ENCODE measurements at places on chromosomes 11 and 22. TPM values are rescaled to one million over a fixed set of nuclear protein-coding genes. Genes with fewer than 3 reads are reported as not detected.

Gene CENPM
- polyA plus RNA-seq, result 5.6 TPM

Gene OR2AG2
- polyA plus RNA-seq, result not detected

Gene TEX54
- not detected for polyA plus RNA-seq

Gene P4HA3
- 2.2 TPM for polyA plus RNA-seq

Gene LIF
- polyA plus RNA-seq, result 0.90 TPM

Gene C11orf86
- polyA plus RNA-seq, result not detected

Gene C11orf16
- 0.25 TPM for polyA plus RNA-seq

Gene FBLN1
- polyA plus RNA-seq, result 134 TPM

Gene LTO1
- 19.6 TPM for polyA plus RNA-seq

Gene DERL3
- polyA plus RNA-seq, result 1.2 TPM

Gene KRTAP5-9
- not detected for polyA plus RNA-seq

Gene LARGE2
- polyA plus RNA-seq, result 0.44 TPM

DNA sequence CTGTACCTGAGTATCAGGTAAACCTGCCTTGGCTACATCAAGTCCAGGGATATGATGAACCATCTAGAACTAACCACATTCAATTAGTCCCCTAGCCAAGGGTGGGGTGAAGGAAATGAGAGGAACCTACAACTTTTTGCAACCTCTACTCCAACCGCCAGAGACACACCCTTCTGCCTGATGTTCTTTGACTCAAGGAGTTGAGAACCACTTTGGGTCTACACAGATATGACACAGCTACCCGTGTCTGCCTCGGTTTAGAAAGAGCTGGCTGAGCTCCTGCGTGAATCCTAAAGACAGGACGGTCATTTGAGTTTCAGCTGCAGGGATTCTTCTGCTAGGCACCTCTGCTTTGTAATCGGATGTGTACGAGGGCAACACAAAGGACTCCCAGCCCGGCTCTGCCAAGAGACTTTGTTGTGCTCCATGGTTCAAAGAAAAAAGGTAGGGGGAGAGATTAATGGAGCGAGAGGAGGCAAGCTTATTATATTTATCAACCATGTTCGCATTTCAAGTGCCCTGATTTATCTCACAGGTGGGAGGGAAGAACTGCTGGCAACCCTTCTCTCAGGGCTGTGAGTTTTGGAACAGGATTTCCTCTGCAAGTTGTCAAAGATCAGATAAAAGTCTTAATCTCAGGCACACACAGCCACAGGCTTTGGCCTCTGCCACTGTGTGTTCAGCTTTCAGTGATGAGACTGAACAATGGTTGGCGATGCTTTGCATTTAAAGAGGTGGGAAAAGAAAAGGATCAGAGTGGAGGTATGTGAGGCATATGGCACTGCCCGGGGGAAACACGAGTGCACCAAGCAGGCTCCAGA, 35.1 kb downstream of the FLI1 start:
- DNase-seq, result no peak

GRCh38 chr11:61532134-61533038, 23.8 kb downstream of the LRRC10B start:
- DNase-seq, result no peak

GRCh38 chr22:17303840-17304779, 65.2 kb upstream of the CECR2 start:
- DNase-seq, result no peak

DNA sequence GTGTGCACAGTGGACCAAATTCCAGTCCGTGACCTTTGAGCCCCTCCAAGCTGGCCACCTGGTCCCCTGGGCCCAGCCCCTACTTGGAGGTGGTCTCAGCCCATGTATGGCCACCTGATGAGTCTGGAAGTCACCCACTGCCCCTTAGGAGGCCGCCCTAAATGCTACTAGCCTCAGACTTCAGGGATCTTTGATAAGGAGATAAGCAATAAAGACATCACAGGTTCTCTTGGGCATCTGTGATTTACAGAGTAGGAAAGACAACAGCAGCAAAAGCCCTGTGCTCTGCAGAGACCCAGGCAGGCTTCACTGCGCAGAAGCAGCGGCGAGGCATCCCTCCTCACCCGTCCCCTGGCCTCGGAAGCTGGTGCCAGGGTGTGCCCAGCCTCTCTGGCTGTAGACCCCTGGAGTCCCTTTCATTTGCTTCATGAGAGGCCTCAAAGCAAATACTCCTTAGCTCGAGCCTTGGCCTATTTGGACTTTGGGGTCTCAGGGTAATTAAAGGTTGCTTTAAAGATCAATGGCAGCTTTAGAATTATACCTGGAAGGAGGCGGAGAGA, 360.1 kb downstream of the TBC1D22A start:
- DNase-seq, result no peak

- DNase-seq, result no peak
Measured at GRCh38 chr11:132058211-132058772, 687.9 kb downstream of the NTM start.

DNA sequence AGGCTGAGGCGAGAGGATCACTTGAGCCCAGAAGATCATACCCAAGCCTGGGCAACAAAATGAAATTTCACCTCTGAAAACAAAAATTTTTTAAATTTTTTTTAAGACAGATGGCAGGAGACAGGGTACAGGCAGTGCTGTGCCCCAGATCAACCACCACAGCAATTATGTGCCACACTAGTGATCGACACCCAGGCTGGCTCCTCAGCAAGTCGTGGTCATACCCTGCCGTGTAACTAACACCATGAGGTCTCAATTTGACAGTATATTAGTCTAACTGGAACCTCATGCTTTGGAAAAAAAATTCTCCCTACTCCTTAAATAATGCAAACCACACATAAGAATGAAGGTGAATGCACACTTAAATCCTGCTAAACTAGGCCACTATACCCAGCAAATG, 8.3 kb downstream of the SF3A1 start:
- DNase-seq, result no peak

DNA sequence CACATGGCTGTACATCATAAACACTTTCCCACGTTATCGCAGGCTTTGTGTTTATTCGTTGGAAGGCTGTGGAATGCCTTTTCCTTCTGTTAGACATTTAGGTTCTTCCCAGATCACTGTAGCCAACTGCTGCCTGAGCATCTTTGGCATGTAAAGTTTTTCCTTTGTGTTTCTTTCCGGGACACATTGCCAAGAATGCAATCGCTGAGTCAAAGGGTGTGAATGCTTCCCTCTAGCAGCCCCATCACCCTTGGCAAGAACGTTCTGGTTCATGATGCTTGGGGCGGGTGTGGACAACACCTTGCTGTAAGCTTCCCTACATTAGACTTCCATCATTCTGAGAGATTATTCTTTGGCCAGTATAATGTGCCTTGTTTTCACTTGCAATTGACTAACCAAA, 136.2 kb downstream of the OSBP2 start:
- no peak for DNase-seq

DNA sequence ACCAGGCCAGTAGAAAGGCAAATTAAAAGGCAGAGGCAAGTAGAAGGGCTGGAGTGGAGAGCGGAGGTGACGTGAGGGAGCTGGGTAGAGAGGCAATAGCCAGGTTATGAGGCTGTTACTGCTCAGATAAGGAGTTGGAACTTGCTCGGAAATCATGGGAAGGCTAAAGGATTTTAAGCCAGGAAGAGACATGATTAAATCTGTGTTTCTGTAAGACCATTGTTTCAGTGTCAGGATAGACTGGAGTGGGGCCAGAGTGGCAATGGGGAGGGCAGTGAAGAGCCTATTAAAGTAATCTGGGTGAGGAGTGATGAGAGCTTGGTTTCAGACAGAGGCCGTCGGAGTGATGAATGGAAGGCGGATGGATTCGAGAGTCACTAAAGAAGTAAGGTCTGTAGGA, 39.0 kb downstream of the GRAMD1B start:
- no peak for DNase-seq

- no peak for DNase-seq
Measured at GRCh38 chr11:19680829-19681368, 31.7 kb upstream of the NAV2 start.

DNA sequence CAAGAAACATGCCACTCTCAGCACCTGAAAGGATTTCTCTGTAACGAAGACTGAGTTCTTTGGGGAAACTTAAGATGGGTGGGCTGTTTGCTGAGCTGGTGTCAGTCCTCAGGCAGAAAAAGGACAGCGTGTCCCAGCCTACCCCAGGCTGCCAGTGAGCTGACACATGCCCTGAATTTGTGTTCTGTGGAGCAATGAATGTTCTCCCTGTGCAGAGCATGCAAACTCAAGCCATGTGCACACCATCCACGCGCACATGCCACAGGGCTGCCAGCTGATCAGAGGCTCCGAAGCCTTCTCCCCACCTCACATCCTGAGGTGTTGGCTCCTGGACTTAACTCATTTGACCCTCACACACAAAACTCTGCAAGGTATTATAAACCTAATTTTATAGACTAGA, 104.9 kb downstream of the KCNC1 start:
- no peak for DNase-seq

- DNase-seq, result no peak
Measured at GRCh38 chr11:19526119-19526518, 186.5 kb upstream of the NAV2 start.

DNA sequence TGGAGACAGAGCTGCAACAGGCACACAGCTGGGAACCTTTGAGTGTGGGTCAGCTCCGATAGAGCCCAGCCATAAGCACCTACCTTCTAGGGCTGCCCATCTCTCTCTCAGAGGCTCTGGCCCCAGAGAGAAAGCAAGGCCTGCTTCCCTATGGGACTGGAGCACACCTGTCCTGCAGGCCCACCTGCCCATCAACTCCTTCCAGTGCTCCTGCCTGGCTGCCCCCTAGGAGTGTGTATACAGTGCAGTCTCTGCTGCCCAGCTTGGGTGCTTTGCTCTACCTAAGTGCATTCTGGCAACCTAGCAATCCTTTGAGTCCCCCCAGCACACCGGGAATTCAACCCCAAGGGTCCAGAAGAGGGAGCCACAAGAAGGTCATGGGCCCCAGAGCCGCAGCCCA, 21.0 kb downstream of the OR8G5 start:
- DNase-seq, result no peak

- no peak for DNase-seq
Measured at GRCh38 chr11:24082241-24082640, 414.6 kb upstream of the LUZP2 start.

DNA sequence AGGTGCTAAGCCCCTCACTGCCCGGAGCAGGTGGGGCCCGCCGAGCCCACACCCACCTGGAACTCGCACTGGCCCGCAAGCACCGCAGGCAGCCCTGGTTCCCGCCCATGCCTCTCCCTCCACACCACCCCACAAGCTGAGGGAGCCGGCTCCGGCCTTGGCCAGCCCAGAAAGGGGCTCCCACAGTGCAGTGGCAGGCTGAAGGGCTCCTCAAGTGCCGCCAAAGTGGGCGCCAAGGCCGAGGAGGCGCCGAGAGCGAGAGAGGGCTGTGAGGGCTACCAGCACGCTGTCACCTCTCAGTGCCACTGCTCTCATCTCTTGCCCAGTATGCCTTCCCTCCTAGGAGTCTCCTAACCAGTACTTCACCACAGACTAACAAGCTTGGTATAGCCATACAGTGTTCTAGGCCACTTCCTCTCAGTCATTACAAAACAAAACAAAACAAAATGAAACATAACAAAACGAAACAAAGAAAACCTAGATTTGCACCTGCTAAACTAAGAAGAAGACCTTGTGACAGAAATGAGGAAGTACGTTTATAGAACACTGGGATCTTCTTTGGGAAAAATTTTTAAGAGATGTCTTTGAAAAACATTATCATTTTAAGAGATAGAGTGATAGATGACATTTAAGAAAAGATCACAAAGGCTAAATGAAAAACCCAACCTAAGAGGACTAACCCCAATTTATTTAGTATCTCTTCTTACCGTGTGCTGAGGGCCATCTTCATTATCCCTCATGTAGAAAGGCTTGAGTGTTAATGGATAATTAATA, 47.7 kb upstream of the GAB2 start:
- DNase-seq, result no peak

GRCh38 chr11:14411818-14412217, 52.8 kb upstream of the RRAS2 start:
- no peak for DNase-seq

DNA sequence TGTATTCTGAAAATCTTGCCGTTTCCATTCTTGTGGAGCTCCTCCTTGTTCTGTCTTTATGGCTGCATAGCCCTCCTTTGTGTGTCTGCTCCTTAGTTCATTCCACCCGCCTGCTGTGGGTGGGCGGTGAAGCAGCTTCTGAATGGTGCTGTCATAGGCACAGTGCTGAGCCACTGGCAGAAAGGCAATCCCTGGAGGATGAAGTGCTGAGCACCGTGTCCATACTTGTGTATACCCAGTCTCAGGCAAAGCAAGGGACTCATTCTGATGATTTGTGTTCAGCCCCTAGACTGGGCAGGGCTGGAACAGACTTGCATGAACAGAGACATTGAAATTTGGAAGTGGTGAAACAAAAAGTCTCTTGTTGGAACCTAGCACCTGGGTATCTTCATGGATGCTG, 134.9 kb downstream of the MYO18B start:
- no peak for DNase-seq

GRCh38 chr22:49017482-49018329, 810.0 kb downstream of the BRD1 start:
- DNase-seq, result no peak

GRCh38 chr11:120254788-120255518, 15.0 kb downstream of the POU2F3 start:
- no peak for DNase-seq

DNA sequence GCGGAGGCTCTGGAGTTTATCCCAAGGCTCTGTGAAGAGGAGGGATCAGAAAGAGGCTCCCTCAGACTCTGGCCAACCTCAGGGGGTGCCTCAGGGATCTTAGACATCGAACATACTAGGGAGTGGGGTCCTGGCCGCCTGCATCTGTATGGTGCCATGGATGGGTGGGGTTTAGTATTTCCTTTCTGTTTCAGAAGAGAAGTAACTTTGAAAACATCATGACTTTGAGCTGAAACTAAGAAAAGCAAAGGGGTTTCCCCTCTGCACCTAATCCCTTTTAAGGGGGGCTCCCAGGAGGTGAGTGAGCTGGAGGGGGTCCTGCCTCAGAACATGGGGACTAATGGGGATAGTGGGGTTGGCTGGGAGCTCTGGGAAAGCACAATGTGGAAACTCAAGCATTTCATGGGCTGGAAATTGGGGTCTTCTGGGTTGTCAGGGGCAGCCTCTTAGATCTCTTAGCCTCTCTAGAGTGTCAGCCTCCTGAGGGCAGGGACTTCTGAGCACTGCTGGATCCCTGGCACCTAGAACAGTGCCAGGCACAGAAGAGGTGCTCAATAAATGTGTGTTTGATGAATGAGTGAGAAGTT, 11.8 kb upstream of the SSTR3 start:
- no peak for DNase-seq

DNA sequence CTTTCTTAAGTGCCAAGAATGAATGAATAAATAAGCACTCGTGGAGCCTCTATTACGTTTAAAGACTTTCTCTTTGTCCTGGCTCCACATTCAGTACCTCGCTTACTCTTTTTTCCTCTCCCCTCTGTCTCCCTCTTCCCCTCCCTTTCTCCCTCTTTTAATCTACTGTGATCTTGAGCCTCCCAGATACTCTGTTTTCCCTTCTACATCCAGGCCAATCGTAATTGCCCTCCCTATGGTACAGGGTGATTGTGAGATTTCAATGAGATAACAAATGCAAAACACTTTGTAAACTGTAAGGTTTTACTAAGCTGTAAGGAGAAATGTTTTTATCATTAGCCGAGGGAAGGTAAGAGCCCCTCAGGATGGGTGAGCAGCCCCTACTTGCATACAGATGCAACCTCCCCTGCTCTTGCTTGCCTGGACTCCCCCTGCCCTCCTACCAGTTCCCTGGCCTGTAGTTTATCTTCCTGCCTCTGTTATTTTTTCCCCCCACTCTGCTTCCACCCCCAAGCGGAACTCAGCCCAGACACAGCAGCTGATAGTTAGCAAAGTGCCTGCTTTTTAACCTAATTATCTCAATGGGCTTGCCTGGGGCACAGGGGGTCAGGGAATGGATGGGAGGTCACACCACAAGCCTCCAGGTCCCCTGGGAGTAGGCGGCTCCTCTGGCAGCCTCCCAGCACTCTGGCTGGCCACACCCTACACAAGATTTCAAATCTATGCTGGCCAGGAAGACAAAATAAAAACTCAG, 76.9 kb upstream of the CADM1 start:
- no peak for DNase-seq
